ENCODE measurements at places on chromosomes 4 and X.

- DNase-seq = no peak
Observed at GRCh38 chrX:20397587-20397986, 130.9 kb upstream of the RPS6KA3 start.

DNA sequence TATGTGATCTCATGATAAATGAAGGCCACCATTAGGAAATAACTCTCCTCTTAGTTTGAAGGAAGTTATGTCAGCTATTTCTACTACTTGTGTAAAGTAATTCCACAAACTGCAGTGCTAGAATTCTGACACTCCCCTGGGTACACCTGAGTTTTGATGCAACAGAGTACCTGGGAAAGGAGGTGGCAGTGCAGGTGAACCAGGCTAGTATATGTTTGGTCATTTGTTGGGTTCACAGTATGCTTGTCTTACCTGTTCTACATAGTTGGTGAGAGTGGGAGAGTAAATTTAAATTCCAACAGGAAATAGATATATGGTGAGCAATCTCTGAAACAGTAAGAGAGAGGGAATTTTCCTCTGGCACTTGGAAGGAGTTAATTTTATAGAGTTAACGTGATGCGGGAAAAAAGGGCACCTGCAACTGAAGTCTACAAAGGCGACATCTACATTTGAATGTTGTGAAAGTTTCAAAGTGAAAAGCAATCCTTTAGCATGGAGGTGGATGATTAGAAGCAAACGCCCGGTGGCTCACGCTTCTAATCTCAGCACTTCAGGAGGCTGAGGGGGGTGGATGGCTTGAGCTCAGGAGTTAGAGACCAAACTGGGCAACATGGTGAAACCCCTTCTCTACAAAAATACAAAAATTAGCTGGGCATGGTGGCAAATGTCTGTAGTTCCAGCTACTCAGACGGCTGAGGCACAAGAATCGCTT, 8.3 kb upstream of the SLC10A6 start:
- no peak for DNase-seq

- no peak for DNase-seq
Observed at GRCh38 chr4:110518889-110519490, 43.0 kb downstream of the ENPEP start.

GRCh38 chr4:83370640-83370906, 35.9 kb upstream of the HPSE start:
- DNase-seq = no peak

- no peak for DNase-seq
Observed at GRCh38 chr4:20646287-20646686, 54.0 kb upstream of the PACRGL start.

DNA sequence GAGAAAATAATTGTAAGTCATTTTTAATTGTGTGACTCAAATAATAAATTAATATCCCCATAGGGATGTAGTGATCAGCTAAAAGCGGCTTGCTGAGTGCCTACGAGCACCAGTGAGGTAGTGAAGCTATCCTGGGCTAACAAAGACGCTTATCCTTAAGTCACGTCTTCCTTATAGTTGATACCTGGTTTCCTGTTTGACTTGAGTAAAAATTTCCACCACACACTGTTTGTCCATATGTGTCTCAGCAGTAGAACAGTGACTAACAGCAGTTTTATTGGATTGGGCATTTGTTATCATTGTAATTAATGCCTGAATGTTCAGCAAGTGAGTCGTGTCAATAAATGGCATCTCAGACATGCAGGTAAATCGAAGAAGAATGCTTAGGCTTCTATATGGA, 241.1 kb downstream of the GRXCR1 start:
- DNase-seq = no peak

GRCh38 chrX:150334981-150335380, 28.1 kb upstream of the MAMLD1 start:
- DNase-seq = no peak

GRCh38 chr4:158630893-158631292, 40.8 kb downstream of the C4orf46 start:
- DNase-seq = no peak
